ENCODE measurements at places on chromosomes 4 and X.

DNA sequence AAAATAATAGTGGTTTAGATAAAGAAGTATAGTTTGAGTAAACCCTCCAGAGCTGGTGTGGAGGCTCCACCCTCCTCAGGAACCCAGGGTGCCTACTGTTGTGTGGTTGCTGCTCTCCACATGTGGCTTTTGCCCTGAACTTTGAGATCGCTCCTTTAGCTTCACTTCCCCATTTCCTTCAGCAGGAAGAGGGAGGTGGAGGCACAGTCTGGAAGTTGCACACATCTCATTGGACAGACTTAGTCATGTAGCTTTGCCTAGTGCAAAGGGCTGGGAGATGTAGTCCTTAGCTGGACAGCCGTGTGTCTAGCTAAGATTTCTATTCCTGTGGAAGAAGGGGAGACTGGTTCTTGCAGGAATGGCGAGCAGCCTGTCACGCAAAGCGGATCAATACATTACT lies 37.9 kb downstream of the RGS12 start:
- no peak for DNase-seq

GRCh38 chrX:114924856-114925255 lies 92.6 kb downstream of the IL13RA2 start:
- no peak for DNase-seq

GRCh38 chr4:2802618-2803531 lies 10.0 kb downstream of the SH3BP2 start:
- DNase-seq: no peak

DNA sequence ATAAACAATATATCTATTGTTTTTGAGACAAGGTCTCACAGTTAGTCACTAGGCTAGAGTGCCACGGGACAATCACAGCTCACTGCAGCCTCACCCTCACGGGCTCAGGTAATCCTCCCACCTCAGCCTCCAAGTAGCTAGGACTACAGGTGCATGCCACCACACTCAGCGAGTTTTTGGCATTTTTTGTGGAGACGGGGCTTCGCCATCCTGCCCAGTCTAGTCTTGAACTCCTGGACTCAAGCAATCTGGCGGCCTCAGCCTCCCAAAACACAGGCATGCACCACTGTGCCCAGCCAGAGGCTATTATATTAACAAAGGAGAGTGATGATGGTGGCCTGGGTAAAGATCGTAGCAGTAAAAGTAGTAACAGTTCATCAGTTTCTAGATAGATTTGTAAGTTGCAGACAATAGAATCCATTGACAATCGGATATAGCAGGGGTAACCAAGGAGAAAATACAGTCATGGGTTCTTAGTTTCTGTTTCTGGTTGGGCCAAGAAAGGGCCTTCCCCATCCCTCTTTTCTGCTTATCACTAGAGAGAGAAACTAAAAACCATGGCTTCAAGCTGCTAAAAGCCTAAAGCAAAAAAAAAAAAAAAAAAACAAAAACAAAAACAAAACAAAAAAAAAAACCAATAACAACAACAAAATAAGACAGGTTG lies 60.6 kb downstream of the ANXA10 start:
- DNase-seq: no peak

DNA sequence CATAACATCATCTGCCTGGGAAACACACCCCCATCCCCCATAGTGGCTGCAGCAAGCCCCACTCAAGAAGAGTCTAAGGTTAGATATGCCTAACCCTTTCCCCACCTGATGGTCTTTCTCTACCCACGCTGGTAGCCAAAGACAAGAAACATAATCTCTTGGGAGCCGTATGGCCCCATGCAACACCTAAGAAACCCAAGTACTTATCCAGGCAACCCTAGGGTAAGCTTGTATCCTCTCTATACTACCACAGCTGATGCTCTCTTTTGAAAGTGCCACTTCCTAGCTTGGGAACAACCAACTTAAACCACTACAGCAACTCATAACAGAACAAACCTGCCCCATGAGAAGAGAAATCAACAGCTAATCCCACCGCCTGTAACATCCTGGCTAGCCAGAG lies 161.1 kb downstream of the MSN start:
- DNase-seq: no peak

DNA sequence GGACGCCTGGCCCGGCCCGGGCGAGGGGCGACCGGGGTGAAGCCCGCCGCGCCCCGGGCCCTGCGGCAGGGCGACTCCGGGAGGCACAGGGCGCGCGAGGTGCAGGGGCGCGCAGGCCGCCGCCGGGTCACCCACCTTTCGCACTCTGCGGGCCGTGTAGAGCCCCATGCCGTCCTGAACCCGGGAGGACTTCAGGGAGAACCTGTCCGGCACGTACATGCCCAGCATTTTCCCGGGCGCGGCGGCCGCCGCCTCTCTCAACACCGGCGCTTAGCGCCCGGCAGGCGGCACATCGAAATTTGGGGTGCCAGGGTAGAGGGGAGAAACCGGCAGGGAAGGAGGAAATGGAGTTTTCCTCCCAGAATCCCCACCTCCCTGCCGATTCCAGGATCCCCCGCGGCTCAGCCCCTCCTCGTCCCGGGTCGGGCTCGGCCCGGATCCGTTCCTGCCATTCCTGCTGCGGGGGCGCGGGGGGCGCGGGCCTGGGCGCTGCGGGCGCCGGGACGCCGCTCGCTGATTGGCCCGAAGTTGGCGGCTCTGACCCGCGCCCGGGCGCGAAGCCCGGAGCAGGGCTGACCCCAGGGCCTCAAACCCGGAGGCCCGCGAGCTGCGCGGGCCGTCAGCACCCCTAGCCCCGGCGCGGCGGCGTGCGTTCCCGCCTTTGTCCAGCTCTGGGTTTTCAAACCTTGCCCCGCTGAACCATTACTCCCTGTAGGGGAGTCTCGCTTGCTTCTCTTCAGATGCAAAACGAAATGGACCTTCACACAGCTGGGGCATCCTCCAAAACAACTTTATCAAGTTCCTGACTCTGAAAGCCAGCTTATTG lies at the start of gene PRDM5:
Gene PRDM5 (minus strand): TSS at position 346 of the 826 bp plus-strand sequence. CDS start 118 bp downstream, at position 228.
- DNase-seq: no peak

DNA sequence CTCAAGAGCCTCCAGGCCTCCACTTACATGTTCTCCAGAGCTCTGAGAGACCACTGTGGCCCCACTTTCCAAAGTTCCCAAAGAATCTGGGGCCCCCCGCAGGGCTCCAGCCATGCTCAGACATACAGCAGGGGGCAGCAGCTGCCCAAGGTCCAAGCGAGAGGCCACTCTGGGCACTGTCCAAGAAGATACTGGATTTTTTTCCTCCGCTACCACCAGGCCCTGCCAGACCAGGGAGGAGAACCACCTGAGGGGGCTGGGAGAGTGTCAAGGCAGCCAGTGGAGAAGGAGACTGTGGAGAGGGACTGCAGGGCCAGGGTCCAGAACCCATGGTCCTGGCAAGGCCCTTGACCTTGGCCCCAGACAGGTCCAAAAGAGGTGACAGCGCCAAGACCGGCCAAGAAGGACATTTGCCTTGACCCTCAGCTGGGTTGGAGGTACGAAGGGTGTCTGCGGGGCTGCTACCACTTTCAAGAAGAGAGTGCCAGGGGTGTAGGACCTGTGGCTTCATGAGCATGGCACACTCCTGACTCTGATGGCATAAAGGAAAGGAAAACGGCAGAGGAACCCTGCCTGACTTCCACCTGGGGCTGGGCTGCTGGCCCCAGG lies 5.3 kb downstream of the EMD start:
- DNase-seq: no peak

GRCh38 chrX:120308959-120309872 lies 2.0 kb downstream of the TMEM255A start:
- DNase-seq: peak; percentile 25

GRCh38 chr4:145820407-145820806 lies 118.2 kb downstream of the ZNF827 start:
- DNase-seq: no peak

DNA sequence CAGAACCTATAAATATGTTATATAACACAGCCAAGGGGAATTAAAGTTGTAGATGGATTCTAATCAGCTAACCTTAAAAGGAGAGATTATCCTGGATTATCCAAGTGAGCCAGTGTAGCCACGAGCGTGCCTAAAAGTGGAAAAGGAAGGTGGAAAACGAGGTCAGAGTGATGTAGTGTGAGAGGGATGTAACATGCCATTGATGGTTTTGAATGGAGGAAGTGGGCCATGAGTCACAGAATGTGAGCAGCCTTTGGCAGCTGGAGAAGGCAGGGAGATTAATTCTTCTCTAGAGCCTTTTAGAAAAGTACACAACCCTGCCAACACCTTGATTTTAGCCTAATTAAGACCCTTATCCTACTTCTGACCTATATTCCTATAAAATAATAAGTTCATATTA lies 149.1 kb downstream of the SLC39A8 start:
- DNase-seq: no peak

DNA sequence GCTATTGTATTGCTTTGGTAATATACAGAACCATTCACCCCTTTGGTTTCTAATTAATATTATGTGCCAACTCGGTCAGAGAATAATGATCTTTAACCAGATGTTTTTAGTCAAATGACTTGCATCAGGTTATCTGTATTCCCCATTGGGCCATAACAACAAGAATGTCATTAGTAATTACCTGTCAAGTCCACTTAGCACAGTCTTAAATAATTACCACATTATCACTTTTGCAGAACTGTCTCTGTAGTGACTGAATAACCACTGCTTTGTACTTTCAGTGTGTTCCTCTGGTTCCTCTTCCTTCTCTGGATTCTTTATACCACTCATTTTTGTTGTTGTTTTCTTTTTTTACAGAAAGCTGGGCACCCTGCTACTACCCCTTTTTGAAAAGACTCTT lies 257.7 kb upstream of the SPOCK3 start:
- no peak for DNase-seq

GRCh38 chr4:148116264-148116663 lies 325.9 kb downstream of the NR3C2 start:
- DNase-seq: no peak

- no peak for DNase-seq
These were observed 73.3 kb upstream of the ZDHHC15 start for GRCh38 chrX:75596178-75596577.

DNA sequence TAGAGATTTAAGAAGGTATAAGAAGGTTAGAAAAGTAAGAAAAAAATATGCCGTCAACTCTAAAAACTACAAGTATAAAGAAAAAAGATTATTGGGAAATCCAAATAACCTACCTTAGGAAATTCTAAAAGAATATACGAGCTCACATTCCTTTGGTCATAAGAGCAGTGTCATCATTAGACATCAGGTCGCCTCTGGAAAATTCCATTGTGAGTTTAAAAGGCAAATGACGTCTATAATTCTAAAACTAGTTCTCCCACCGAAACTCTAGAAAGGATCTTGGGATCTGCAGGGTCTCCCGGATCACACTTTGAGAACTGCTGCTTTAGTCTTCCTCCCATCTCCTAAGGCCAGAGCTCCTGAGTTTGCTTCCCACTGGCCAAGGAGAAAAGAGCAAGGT lies 518 bp upstream of the SAT1 start:
- no peak for DNase-seq

- DNase-seq: no peak
These were observed 899.3 kb downstream of the STIM2 start for GRCh38 chr4:27759611-27760575.

DNA sequence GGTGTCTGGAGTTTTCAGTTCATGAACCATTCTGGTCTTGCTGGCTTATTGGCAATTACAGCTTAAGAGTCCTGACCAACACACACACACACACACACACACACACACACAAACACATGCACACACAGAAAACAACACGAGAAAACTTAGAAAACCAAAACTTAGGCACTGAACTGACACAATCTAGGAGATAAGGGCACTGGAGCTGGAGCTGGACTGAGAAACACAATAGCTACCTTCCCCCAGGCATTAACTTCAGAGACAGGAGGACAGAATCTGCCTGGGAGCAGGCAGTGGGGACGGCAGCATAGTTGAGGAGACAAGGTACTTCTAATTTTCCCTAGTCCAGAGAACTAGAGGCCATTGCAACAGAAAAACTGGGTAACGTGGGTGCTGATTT lies 62.3 kb downstream of the LNX1 start:
- no peak for DNase-seq

GRCh38 chr4:80989921-80990544 lies 40.5 kb upstream of the BMP3 start:
- no peak for DNase-seq

- no peak for DNase-seq
These were observed 26.1 kb upstream of the EREG start for GRCh38 chr4:74338792-74339333.

- DNase-seq: no peak
These were observed 9.8 kb upstream of the FAM3A start for GRCh38 chrX:154525606-154526490.

GRCh38 chr4:111174331-111174730 lies 551.5 kb upstream of the PITX2 start:
- no peak for DNase-seq

- DNase-seq: no peak
These were observed 25.2 kb downstream of the NYX start for GRCh38 chrX:41472231-41472815.

GRCh38 chrX:5807181-5807580 lies 421.5 kb downstream of the NLGN4X start:
- DNase-seq: no peak

- DNase-seq: no peak
These were observed 352.9 kb downstream of the RAPGEF2 start for GRCh38 chr4:159455675-159456237.

DNA sequence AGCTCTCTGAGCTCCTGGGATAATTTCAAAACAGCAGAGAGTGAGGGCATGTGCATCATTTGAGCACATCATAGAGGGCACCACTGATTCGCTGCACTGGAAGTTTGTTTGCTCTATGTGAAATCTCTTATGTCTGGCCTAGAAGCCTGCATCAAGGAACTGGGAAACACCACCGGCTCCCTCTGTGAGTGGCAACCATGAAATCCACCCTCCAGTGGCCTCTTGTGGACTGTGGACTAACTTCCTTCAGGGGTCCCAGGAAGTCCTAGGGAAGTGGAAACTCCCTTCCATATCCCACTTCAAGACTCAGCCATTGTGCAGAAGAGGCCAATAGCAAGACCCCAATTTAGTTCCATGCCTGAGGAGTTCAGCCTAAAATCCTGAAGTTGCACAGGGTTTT lies 48.0 kb upstream of the IGFBP7 start:
- DNase-seq: no peak

DNA sequence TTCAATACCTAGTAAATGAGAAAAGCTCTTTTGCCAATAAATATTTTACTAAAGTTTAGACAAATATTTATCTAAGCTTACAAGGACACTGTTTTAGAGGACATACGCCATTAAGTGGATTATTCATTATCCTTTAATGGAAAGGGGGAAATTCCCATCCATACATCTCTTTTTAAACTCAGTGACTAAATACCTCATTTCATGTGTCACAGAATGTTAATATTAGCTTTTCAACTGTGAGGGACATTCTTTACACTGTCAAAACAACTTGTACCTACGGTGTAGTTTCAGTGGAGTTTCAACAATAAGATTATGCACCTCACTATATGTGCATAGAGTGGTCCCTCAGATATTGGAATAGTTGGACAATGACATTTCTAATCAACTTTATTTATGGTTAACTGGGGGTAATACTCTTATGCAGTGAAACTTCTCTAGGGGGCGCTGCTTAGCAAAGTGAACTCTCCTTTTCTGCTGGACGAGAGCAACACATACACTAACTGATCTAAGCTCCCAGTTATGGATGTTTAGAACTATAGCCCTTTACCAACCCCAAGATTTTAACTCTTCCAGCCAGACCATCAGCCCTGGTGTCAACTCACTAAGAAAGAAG lies 9.7 kb downstream of the HS6ST2 start:
- no peak for DNase-seq
